ENCODE measurements at places on chromosomes 4 and X.

DNA sequence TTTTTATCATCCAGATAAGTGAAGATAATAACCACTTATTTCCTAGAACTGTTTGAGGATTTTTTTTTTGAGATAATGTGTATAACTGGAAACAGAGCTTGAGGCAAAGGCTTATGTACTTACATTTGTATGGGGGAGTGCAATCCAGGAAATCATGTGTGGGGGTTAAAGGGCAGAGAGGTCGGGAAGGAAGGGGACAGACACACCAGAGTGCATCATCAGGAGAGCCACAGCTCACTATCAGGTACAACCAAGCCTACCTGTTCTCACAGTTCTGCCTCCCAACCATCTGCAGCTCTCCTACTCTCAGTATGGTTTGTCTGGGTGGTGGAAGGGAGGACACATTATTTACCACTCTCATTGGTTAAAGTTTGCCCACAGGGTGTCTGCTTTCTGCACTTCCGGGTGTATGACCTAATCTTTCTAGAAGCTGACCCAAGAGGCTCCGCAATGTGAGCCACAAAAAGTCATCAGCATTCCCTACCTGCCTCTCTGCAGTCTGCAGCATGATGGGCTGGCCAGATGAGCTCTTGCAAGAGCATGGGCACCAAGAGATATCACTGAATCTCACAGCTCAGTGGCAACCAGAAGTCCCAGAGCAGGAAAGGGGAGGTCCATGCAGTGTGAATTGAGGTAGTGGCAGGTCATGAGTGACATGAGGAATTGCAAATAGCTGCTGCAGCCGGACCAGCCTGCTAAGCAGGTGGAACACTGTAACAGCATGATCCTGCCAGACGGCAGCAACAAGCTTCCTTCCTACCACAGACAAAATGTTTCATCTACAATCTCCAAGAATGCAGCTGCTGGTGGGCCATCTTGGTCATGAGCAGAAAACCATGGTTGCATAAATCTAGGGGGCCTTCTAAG is 36.9 kb upstream of the SPRY1 start:
- no peak for DNase-seq

DNA sequence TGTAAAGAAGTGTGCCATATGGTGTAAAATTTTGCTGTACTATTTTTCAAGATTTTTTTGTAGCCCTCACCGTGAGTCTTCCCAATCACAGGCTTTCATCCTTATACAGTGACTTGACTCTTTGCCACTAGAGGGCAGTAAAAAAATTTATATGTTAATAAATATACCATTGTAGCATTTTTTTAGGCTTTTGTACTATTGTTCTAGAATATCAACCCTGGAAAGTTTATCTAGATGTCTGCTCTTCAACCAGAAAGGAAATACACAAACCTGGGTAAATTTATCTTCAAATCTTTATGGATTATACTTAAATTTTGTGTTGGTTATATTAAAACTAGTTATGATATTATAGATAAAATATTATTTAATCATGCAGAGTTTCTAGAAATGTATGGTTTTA is 235.3 kb downstream of the TENM3 start:
- DNase-seq = no peak

- DNase-seq = no peak
These were observed 7.6 kb upstream of the LNX1 start for GRCh38 chr4:53598901-53599300.

DNA sequence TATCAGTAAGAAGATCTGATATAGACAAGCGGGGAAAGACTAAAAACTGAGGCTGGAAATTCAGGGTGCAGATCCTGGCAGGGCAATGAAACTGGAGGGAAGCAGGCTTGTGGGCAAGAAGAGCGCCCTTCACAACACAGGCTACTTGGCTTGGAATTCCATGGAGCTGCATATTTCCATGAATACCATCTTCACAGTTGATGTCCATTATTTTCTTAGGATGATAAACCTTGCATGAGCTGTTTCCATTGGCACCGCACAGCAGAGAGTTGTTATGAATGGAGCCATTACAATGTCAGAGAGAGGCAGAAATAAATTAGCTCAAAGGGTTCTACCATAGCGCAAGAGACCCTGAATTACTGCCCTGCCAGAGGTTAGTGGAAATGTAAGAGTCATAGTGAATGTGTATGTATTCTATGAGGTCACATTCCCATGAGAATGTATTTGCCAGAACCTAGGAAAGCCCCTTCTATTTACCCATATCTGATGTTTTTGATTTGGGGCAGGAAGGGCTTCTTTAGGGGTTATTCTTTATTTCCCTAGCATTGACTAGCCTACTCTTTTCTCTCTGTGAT is 215.6 kb downstream of the PALLD start:
- DNase-seq = no peak

DNA sequence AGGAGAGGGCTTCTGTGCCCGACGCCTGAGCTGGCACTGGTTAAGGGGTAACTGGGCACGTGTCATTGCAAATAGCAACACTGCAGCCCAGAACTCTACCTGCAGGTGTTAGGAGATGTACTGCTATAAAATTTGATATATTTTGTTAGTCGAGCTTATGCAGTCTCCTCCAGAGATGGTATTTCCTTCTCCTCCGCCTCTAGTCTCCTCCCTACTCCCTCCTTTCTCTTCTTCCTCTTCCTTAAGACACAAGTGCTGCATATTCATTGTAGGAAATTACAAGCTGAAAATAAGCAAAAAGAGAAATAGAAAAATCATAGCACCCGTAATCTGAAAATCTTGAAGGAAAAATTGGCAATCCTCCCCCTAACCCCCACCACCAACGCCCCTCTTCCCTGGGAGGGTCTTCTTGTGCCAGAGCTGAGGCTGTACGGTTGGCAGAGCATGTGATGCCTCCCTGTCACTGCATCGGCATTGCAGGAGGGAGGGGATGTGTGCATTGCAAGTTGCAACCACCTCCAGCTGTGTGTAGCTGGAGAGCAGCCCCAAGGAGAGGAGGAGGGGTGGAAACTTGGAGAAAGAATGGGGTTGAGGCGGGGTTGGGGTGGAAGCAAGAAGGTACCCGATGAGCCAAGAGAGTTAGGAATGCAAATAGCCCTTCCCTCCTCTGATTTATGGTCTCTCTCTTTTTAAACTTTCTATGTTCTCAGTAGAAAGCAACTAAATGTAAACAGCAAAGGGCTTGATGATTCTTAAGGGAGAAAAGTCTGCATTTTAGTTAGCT is 48.3 kb upstream of the MND1 start:
- DNase-seq = no peak

DNA sequence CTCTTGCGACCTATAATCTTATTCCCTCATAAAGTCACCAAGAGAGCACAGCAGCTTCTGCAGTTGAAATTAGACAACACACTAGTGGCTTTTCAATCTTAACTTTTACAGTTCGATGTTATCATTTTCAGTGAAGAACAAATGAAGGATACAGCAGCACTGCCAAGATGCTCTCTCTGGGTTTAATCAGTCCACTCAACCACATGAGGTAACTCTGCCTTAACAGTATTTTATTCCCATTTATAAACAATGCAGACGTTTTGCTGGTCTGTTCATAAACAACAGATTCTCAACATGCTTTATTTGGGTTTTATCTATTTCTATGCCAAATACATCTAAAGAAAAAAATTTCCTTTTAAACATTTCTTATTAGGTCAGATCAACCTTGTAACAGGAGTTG is 646.0 kb upstream of the FAM241A start:
- no peak for DNase-seq

DNA sequence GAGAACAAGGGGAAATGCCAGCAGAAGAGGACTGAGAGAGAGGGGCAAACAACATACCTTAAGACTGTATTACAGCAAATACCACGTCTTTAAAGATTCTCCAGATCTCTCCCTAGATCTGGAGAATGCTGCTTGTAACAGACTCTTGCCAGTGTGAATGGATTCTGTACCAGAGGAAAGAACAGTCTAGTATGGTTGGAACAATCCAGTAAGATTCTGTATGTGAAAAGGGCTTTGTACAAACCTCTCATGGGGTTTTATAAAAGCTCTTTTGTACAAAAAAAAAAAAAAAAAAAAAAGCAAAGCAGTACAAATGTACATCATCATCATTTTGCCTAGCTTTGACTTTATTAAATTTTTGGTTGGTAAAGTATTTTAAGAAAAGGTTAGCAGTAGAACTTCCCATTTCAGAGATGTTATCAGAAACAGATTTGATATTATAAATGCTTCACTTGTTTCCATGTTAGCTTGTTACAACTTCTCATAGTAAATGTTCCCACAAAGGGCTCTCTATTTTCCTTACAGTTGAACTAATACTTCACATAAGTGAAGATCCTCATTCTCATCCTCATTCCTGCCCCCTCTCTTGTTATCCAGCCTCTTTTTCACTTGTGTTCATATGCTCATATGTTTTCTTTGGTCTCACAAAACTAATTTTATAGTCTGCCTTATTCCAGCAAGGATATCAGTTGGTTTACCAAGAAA is 144.2 kb downstream of the EDA start:
- no peak for DNase-seq

GRCh38 chr4:61336488-61336887 is 136.4 kb downstream of the ADGRL3 start:
- DNase-seq = no peak

DNA sequence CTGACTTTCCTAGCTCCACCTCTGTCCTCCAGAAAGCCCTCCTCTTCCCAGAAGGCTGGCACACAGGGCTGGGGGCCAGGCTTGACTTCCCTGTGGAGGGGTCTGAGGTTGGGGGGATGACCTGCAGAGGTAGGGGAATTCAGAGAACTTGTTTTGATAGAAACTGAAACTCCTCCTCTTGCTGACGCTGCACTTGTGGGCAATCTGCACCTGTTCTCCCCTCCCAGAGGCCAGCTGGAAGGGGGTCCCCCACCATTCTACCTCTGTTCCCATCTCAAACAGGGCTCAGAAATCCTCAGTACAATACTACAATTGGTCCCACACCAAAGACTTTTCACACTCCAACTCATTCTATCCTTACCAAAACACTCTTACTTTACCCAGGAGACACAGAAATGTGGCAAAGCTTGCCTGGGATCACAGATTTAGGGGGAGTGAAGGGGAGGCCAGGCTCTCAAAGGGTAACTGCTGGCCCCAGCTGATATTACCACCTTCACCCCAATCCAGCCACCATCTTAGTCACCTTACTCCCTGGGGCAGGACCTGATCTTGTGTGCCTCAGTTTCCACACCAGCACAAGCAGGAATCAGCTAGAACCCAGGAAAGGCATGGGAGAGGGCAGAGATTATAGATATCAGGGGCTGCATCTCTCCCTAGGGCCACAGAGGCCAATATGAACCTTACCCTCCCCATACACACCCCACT is 18.5 kb downstream of the OTUD5 start:
- DNase-seq = peak; percentile 89

- no peak for DNase-seq
These were observed 912.7 kb downstream of the FAT4 start for GRCh38 chr4:126227428-126227827.

DNA sequence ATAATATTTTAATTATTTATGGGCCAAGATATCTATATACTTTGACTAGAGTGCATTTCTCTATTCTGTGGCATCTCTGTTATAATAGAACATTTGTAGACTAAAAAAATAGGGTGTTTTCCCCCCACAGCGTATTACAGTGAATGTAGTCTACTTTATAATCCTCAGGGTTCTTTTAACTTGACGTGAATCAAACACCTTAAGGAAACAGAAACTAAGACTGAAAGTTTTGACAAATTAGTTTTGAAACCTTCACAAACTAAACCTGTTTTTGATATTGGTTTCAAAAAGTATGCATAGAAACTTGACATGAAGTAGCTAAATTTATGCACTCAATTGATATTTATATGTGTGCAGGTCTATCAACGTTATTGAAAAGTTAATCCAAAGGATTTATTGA is 1963.1 kb upstream of the TENM3 start:
- DNase-seq = no peak

DNA sequence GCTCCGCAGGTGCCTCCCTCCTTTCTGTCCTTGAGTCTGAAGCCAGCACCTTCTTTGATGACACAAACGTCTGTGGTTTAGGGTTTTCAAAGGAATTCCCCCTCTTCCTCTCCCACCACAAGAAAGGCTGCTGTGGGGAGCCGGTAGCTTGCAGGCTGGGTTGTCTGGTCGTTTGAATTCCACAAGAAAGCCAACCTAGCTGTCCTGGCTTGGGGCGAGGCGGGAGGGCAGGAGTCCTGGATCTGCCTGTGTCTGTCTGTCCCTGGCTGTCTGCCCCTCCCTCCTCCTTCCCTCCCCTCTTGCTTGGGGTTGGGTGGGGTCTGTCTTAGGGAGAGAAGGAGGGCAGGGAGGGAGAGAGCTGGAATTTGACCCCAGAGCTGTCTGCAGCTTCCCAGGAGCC is 56.3 kb downstream of the SHROOM2 start:
- no peak for DNase-seq
